ENCODE measurements at places on chromosomes 5 and 9.

- DNase-seq: no peak
Measured at GRCh38 chr5:87733897-87734296, 321.2 kb upstream of the CCNH start.

DNA sequence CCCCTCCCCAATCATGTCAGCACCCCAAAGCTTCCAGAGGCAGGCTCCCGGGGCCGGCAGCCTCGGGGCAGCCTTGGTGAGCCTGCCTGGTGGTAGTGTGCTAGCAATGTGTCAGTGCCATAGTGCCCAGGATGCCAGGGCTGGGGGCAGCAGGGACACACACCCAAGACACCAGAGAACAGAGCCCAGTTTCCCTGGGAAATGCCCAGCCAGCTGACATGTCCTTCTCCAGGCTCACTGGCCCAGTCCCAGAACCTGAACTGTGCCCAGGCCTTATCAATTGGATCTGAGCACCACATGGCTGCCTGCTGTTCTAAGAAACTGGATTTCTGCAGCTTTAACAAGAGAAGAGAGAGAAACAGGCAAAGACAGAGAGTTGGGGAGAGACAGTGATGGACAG lies 74.9 kb upstream of the LRRTM2 start:
- DNase-seq: no peak

DNA sequence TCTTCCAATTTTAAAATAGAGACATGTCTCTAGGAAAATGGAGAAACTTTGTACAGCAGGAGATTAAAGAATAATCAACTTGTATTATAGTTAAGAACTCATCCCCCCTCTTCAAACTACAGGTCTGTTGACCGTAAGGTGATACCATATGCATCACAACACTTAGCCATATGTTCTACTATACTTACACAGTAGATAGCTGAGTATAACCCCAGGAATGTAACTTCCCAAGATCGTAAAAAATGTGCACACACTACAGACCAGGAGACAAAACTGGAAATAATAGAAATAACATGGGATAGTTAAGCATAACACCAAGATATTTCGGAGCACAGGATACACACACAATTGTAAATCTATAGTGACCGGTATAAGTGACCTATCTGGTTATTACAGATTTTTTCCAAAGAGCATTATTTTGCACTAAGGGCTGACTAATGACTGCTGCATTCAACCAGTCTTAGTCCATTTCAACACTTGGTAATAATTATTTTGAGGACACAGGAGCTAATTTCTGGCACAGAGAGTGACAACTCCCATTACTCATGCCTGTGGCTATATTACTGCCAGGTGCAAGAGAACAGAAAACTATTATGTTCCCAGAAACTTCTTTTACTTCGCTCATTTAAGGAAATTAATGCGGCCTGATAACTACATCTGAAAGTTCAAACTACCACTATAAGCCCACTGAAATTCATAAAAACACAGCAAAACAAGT lies 15.4 kb upstream of the ZNF622 start:
- no peak for DNase-seq

- no peak for DNase-seq
Measured at GRCh38 chr5:130277522-130277921, 373.3 kb downstream of the CHSY3 start.

Measured in activated CD4-positive, alpha-beta T cell treated with anti-CD3 and anti-CD28 coated beads, Interleukin-2, amount 50 U/mL, for 48 hours (primary cell).